NCI-H524 (cell line): ENCODE measurements at places on chromosomes 5 and 9.

- DNase-seq = peak; percentile 15
These were observed 229.8 kb downstream of the FANCC start for GRCh38 chr9:95087659-95088242.

- DNase-seq = peak; percentile 70
These were observed 1.1 kb downstream of the MAST4 start for GRCh38 chr5:66597183-66597757.

- no peak for DNase-seq
These were observed 9.8 kb downstream of the NTNG2 start for GRCh38 chr9:132171702-132172101.

- no peak for DNase-seq
These were observed 13.8 kb downstream of the DMAC1 start for GRCh38 chr9:7785813-7786212.
